ENCODE measurements at places on chromosomes 7 and 10. TPM values are rescaled to one million over a fixed set of nuclear protein-coding genes. Genes with fewer than 3 reads are reported as not detected.

Gene OR2A7
- 1.9 TPM for total RNA-seq

Gene WEE2
- total RNA-seq: not detected

Gene TMEM176B
- not detected for total RNA-seq

Gene FZD1
- total RNA-seq: 12.9 TPM

Gene ZNF800
- 26.0 TPM for total RNA-seq

Gene CPA2
- total RNA-seq: 0.43 TPM

Gene PDE6C
- total RNA-seq: not detected

Gene LBX1
- not detected for total RNA-seq

Gene CABCOCO1
- total RNA-seq: 6.8 TPM

Gene FEZF1
- not detected for total RNA-seq

Gene RARRES2
- 0.32 TPM for total RNA-seq

Gene OLAH
- not detected for total RNA-seq

Gene ATG9B
- not detected for total RNA-seq

Gene PPP1R3A
- not detected for total RNA-seq

Gene SPDYE16
- total RNA-seq: not detected

Gene SSC4D
- 0.97 TPM for total RNA-seq

Gene TMEM273
- not detected for total RNA-seq

Gene SPDYE9
- not detected for total RNA-seq

Gene NODAL
- total RNA-seq: not detected

Gene FOXL3
- not detected for total RNA-seq

Gene C7orf33
- not detected for total RNA-seq

Gene TRPV6
- not detected for total RNA-seq

Gene KLF14
- total RNA-seq: 0.13 TPM

Gene GBX1
- total RNA-seq: not detected

Gene LIPN
- total RNA-seq: not detected

Gene DPYSL4
- 6.9 TPM for total RNA-seq

Gene HOXA13
- 8.6 TPM for total RNA-seq

Gene CADPS2
- 27.3 TPM for total RNA-seq

Gene LRRC17
- total RNA-seq: 1.6 TPM

Gene GSTO2
- total RNA-seq: 11.0 TPM

Gene PRPS1L1
- not detected for total RNA-seq
